CD4-positive, alpha-beta T cell (primary cell): ENCODE measurements at places on chromosomes 4 and X.

DNA sequence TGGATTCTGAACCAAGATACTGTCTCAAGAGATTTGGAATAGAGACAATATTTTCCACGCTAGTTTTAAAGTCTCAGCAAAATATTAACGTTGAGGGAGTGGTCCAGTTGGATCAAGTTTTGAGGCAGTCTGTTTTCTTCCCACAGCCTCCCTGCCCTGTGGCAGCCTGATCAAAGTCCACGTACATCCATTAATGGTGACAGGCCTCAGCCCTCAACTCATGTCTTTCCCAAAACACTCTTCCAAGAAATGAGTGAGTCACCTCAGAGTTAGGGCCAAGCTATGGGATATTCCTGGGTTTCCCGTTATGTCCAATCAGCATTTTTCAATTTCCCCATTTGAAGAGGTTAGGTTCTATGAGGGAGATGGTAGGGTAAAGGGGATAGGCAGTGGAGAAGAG, 28.5 kb downstream of the EGFL6 start:
- DNase-seq, result no peak
- no peak overlapping the region for H3K27ac ChIP-seq
- H3K27me3 ChIP-seq, result no peaks in the 10 kb centered on the region
- no peaks in the 10 kb centered on the region for H3K4me1 ChIP-seq
- H3K4me3 ChIP-seq, result no peak overlapping the region

- H3K36me3 ChIP-seq, result no peaks in the 10 kb centered on the region
- H3K4me1 ChIP-seq, result no peaks in the 10 kb centered on the region
- no peaks in the 10 kb centered on the region for H3K27me3 ChIP-seq
- no peak overlapping the region for H3K4me3 ChIP-seq
- no peak for DNase-seq
Observed at GRCh38 chrX:141760761-141761160, 62.2 kb upstream of the SPANXD start.

GRCh38 chr4:184680698-184681097, 31.2 kb downstream of the PRIMPOL start:
- no peak overlapping the region for H3K4me3 ChIP-seq
- H3K36me3 ChIP-seq, result peaks cover 4% of the 10 kb centered on the region
- no peak overlapping the region for H3K27ac ChIP-seq
- no peak for DNase-seq
- H3K4me1 ChIP-seq, result no peaks in the 10 kb centered on the region

DNA sequence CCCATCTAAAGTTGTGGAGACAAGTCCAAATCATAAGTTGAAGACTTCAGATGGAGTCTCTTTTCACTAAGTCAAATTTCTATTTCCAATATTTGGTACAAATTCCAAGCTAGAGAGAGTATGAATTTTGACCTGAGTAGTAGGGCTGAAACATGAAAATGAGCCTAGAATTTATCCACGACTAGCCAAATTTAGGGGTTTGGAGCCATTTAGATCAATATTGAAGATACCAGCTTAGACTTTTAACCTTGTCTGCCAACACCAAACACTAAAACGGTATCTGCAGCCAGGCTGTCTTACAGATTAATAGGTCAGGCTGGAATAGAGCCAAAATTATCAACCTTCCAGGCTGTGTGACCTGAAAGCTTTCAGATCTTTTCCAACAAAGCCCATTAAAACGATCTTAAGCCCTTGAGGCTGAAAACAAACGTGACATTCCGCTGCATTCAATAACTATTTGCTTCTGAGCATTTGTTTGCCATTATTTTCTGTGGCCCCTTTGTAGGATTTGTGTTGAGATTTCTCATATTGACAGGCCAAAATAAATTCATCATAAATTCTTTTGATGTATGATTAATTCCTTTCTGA, 268.7 kb upstream of the DKK2 start:
- no peaks in the 10 kb centered on the region for H3K4me1 ChIP-seq
- no peak for DNase-seq

- H3K27ac ChIP-seq, result no peak overlapping the region
- no peak overlapping the region for H3K4me3 ChIP-seq
- no peaks in the 10 kb centered on the region for H3K4me1 ChIP-seq
- DNase-seq, result no peak
- H3K27me3 ChIP-seq, result peaks cover 3% of the 10 kb centered on the region
- no peaks in the 10 kb centered on the region for H3K36me3 ChIP-seq
Observed at GRCh38 chrX:107562482-107562881, 65.8 kb upstream of the PRPS1 start.

- DNase-seq, result no peak
- no peaks in the 10 kb centered on the region for H3K4me1 ChIP-seq
- H3K36me3 ChIP-seq, result no peaks in the 10 kb centered on the region
- H3K4me3 ChIP-seq, result no peak overlapping the region
Observed at GRCh38 chr4:13933191-13933590, 305.7 kb upstream of the BOD1L1 start.

DNA sequence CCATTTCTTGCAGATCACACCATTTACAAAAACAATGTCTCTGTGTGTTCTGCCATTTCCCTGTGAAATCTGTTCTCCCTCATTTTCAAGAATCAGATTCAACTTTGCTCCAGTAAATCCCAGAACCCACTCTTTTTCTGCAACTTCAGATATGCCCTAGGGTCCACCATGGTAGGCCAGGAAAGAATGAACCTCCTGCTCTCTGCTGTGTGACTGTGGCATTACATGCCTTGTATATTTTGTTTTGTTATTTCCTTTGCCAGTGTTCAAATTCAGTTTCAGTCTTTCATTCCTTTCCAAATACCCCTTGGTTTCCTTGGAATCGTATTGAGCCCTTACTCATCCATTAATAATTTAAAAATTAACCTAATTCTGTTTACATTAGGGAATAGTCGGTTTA, 290.2 kb upstream of the VCX start:
- DNase-seq, result no peak
- no peak overlapping the region for H3K4me3 ChIP-seq
- H3K4me1 ChIP-seq, result no peaks in the 10 kb centered on the region

DNA sequence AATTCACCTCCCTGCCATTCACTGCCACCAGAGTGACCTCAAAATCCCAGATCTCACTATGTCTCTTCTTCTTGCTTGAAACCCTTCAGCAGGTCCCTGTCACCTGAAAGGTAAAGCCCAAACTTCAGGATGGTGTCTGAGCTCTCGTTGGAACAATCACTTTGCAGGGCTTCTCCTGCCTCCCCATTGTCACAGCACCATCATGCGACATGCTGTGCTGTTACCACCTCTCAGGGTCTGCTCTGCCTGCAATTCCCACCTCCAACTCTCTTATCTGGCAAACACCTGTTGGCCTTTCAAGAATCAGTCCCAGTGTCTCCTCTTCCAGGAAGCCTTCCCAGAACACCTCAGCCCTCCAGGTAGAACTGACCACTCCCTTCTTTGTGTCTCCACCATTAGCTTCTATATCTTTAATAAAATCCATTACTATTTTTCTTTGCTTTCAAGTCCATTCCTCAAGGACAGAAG, 46.2 kb downstream of the SEL1L3 start:
- H3K27me3 ChIP-seq, result no peaks in the 10 kb centered on the region
- peaks cover 72% of the 10 kb centered on the region for H3K36me3 ChIP-seq
- no peak overlapping the region for H3K27ac ChIP-seq
- H3K4me1 ChIP-seq, result no peaks in the 10 kb centered on the region
- no peak for DNase-seq

DNA sequence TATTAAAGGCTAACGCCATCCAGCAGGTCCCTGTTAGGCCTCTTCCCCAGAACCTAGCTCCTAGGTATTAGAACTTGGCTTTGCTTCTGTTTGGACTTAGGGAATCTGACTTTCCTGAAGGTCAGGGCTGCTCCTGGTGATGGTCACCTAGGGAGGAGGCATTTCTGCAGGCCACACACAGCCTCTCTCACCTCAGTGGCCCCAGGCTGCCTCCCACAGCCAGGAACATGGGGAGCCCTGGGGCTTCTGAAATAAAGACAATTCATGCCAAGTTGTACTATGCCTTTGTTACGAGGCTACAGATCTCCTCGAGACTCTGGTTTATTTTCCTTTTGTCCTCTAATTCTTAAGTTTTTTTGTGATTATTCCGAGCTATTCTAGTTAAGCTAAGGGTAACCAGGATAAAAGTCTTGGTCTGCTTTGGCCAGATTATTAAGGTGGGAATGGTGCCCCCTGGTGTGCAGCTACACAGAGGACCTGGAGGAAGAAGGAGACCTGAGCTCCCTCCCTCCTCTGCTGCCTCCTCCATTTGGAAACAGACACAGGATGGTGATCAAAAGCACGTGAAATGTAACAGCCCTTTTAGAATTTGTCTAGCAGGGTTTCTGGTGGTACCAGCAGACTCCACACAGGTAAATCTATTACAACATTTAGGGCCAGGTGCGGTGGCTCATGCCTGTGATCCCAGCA, 131.0 kb downstream of the DCLK2 start:
- no peak overlapping the region for H3K4me3 ChIP-seq
- no peaks in the 10 kb centered on the region for H3K27me3 ChIP-seq
- no peaks in the 10 kb centered on the region for H3K4me1 ChIP-seq
- no peak overlapping the region for H3K27ac ChIP-seq
- no peak for DNase-seq

DNA sequence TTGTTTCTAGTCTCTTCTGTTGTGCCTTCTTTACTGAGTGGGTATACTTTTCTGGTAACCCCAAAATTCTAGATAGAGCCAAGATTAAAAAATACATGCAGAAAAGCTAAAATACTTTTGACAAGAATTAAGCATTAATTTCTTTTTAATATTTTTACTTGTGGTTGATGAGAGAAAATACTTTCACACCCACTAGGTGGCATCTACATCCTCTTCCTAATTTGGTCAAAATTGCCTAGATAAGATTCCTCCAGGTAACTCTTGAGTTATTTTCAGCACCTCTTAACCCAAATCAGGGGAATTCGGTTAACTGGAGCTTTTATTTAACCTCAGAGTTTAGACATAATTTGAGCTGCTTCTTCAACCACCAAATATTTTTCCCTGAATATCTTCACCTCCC, 28.4 kb upstream of the COX7B2 start:
- no peak overlapping the region for H3K27ac ChIP-seq
- no peak for DNase-seq
- no peak overlapping the region for H3K4me3 ChIP-seq
- H3K36me3 ChIP-seq, result no peaks in the 10 kb centered on the region

DNA sequence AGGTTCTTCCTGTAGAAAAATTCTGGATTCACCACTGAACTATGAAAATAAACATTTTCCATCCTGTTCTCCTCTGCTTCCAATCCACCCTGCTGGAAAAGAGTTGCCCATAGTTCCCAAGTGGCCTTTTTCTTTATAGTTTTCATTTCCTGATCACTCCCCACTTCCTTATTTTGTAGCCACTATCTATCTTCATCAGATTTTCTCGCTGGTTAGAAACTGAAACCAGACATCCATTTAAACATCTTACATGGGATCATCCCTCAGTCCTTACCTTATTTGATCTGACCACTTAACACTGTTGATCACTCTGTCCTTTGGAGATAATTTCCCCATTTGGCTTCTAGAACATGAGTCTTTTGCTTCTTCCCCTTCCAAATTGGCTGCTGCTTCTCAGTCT, 42.2 kb upstream of the SCOC start:
- H3K4me3 ChIP-seq, result no peak overlapping the region
- DNase-seq, result no peak
- H3K36me3 ChIP-seq, result no peaks in the 10 kb centered on the region
- H3K27ac ChIP-seq, result no peak overlapping the region

DNA sequence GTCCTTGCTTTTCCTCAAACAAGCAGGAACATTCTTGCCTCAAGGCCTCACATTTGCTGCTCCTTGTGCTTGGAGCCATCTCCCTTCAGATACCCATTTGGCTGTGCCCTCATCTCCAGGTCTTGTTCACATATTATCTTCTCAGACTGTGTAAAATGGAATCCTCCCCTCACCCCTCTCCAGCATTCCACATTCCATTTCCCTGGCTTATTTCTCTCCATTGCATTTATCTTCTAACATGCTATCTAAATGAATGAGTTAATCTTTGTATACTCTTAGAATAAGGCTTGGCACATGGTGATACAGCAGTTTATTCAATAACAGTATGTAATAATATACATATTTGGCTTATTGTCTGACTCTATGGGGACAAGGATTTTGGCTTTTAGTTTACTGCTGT, 8.8 kb upstream of the GALNT7 start:
- H3K4me3 ChIP-seq, result no peak overlapping the region
- H3K36me3 ChIP-seq, result no peaks in the 10 kb centered on the region
- H3K4me1 ChIP-seq, result no peaks in the 10 kb centered on the region
- DNase-seq, result no peak

DNA sequence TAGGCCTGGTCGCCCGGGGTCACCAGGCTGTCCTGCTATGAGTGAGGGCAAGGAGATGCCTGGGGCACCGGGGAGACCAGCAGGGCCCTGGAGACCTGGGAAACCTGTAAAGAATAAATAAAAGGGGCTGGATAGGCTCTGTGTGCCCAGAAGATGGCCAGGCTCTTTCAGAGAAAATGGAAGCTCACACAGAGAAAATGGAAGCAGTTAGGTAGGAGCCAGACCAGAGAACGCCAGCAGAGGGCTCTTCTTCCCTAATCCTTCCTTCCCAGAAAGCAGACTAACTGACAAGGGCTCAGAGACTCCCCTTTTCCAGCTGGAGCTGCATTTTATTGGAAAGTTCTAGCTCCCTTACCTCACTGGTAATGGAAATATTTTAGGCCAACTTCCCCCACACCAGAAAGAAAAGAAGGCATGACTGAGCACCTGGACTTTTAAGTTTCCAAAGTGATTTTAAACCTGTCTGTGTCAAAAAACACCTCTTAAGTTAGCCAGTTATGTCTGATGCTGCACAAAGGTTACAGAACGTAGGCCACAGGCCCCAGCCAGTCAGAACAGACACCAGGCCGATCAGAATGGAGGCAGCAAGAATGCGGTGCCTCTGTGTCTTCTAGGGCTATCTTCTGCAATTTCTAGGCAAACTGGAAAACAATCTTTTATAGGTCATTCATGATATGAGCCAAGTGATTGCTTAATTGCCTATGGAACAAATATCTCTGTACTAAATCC, 74.0 kb downstream of the ATG4A start:
- no peak overlapping the region for H3K4me3 ChIP-seq
- H3K4me1 ChIP-seq, result no peaks in the 10 kb centered on the region
- H3K36me3 ChIP-seq, result no peaks in the 10 kb centered on the region
- no peaks in the 10 kb centered on the region for H3K27me3 ChIP-seq
- no peak for DNase-seq
